ENCODE measurements at places on chromosomes 5 and 9. TPM values are rescaled to one million over a fixed set of nuclear protein-coding genes. Genes with fewer than 3 reads are reported as not detected.
A peak's percentile ranks its signal among the peaks of the same experiment; 100 is the strongest.

FBXL7 gene
- total RNA-seq: 14.6 TPM

CARTPT gene
- total RNA-seq: not detected

FIBCD1 gene
- total RNA-seq: 6.2 TPM

SV2C gene
- total RNA-seq: 0.02 TPM

IFNA7 gene
- total RNA-seq: not detected

PCDHA6 gene
- total RNA-seq: 4.5 TPM

ZNF354C gene
- 4.8 TPM for total RNA-seq

ARHGEF28 gene
- total RNA-seq: 0.57 TPM

ANKRD34B gene
- 0.72 TPM for total RNA-seq

DNA sequence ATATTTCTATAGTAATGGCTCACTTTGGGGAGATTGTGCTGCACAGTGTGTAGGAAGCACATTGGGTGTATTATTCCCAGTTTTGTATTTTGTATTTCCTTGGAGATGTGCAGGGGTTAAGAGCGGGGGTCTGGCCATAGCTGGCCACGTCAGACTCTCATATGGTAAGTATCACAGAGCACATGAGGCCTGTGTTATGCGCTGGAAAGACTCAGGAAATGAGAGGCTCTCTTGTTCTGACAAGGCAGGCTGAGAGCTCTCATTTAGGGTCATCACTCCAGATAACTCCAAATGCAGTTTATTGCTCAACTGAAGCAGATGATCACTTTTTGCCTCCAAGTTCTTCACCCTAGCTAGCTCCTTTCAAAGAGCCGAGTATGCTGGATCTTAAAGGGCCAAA lies 205.7 kb downstream of the NTRK2 start:
- no peak for DNase-seq

DNA sequence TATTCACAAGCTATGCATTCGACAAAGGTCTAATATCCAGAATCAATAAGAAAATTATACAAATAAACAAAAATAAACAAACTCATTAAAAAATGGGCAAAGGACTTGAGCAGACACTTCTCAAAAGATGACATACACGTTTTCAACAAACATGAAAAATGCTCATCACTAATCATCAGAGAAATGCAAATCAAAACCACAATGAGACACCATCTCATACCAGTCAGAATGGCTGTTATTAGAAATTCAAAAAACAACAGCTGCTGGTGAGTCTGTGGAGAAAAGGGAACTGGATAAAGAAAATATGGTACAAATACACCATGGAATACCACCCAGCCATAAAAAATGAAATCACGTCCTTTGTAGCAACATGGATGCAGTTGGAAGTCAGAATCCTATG lies 45.1 kb upstream of the PUM3 start:
- DNase-seq: no peak

- DNase-seq: no peak
Observed at GRCh38 chr9:128026773-128027541, 40.2 kb downstream of the NAIF1 start.

DNA sequence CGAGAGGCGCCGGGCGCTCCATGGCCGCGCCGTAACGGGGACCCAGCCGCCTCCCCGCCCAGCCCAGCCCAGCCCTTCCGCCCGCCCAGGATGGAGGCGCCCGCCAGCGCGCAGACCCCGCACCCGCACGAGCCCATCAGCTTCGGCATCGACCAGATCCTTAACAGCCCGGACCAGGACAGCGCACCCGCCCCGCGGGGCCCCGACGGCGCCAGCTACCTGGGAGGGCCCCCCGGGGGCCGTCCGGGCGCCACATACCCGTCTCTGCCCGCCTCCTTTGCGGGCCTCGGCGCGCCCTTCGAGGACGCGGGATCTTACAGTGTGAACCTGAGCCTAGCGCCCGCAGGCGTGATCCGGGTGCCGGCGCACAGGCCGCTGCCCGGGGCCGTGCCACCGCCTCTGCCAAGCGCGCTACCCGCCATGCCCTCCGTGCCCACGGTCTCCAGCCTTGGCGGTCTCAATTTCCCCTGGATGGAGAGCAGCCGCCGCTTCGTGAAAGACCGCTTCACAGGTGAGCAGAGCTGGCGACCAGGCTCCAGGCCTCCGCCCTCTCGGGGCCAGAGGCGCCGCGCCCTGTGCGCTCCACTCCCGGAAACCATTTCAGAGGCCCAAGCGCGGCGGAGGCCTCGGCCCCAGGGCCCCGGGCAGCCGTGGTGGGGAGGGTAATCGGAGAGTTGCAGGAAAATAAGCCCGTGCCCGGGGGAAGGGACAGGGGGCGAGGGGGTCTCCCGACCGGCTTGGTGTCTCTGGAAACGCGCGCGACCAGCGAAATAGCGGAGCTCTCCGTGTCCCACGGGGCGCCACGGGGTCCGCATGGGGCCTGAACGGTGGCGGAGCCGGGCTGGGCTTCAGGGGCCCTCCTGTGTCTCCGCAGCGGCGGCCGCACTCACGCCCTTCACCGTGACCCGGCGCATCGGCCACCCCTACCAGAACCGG lies 496 bp downstream of the TLX3 start:
- peak; percentile 48 for DNase-seq

DNA sequence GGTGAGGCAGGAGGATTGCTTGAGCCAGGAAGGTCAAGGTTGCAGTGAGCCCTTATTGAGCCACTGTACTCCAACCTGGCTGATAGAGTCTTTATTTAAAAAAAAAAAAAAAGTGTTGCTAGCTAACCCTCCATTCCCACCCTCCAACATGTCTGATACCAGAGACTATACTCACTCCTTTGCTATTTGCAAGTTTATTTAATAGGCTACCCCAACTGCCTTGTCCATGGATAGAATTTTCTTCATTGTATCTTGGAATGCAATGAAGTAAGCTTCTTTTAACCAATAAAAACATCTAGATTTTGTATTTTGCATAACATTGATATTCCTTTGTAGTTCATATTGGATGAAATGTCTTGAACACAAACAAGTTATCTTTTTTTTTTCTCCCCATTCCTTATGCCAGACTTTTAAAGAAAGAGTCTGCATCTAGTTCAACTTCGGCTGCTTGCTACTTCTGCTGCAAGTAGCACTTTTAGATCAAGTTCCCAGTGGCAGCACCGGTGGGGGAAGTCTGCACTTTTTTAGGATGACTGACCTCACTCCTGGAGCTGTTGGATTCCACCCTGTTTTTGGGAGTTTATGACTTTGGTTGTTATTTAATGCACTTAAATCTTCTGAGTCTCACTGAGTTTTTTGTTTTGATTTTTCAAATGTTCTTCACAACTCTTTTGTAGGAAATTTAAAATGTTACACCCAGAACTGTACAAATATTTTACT lies 112.5 kb downstream of the UHRF2 start:
- DNase-seq: no peak

GRCh38 chr9:127989094-127989493 lies 8.3 kb upstream of the EEIG1 start:
- no peak for DNase-seq

- no peak for DNase-seq
Observed at GRCh38 chr5:157865781-157866180, 6.8 kb upstream of the CLINT1 start.

GRCh38 chr5:96861076-96861475 lies 15.2 kb upstream of the ERAP2 start:
- no peak for DNase-seq

GRCh38 chr9:114937516-114937915 lies 7.1 kb upstream of the TNFSF8 start:
- no peak for DNase-seq

DNA sequence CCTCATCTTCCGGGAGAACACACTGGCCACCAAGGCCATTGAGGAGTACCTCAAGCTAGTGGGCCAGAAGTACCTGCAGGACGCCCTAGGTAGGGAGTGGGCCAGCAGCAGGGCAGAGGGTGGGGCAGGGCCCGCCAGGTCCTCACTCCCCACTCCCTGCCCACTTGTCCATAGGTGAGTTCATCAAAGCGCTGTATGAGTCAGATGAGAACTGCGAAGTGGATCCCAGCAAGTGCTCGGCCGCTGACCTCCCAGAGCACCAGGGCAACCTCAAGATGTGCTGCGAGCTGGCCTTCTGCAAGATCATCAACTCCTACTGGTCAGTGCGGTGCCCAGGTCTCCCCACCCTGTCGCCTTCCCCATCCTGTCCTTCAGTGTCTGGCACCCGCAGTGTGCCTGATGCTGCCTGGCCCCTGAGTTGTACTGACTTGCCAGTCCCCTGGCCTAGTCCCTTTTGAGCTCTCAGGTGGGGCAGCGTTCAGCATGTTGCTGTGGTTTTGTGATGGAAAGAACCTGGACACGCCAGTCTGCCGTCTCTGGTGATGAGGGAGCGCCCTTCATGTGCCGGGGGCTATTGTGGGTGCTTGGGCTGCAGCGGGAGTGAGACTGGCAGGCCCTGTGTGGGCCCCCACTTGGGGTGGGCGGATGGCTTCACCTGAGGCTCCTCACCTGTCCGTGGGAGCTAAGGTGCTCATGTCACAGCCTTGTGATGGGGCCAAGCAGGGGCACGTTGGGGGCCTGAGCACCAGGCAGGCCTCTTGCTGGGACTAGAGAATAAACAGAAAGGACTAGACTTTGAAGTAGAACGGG lies 112.3 kb downstream of the DAB2IP start:
- DNase-seq: no peak

GRCh38 chr5:11000515-11001353 lies 239.7 kb upstream of the DAP start:
- DNase-seq: no peak

GRCh38 chr9:19488721-19489120 lies 79.9 kb downstream of the ACER2 start:
- no peak for DNase-seq

DNA sequence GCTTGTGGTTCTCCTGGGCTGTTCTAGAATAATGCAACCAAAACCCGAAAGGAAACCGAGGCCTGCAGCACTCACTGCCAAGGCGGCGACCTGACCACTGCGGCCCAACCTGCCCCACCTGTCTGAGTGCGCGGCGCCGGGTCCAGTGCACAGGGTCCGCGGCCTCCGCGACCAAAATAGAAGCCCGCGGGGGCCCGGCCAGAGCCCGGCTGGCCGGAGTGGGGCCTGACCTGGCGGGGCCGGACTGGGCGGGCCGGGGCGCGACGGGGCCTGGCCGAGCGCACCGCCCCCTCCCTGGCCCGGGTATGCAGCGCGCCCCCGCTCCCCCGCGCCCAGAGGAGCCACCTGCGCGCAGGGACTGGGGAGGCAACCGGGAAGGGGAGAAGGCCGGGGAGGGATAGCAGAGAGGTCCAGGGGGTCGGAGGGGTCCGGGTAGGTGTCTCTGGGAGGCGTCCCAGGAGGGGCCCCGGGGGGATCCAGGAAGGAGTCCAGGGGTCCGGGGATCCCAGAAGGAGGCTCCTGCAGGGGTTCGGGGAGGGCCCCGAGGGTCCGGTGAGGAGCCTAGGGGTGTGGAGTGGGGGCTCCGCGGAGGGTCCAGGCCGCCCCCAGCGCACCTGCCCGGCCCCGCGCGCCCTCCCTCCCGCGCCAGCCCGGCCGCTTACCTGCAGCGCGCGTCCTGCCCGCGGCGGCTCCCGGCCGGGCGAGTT lies 503 bp downstream of the SEMA4D start:
- DNase-seq: no peak

DNA sequence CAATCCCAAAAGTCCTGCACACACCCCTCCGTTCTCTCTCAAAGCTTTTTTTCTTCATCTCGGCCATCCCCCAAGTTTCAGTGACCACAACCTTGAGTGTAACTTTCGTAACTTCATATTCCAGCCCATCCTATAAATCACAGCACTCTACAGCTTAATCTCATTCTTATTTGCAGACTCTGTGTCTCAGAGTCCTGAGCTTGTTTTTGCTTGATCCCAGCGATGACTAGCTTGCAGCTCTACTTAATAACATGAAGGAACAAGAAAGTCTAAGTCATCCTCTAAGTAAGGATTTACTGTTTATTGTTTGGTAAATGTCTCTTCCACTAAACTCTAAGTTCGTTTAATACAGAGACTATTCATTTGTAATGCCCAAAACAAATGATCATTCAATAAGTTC lies 2.6 kb upstream of the SPDL1 start:
- no peak for DNase-seq

- no peak for DNase-seq
Observed at GRCh38 chr5:93911609-93912008, 170.2 kb upstream of the POU5F2 start.
